ENCODE measurements at places on chromosomes 7 and 10.
A peak's percentile ranks its signal among the peaks of the same experiment; 100 is the strongest.

DNA sequence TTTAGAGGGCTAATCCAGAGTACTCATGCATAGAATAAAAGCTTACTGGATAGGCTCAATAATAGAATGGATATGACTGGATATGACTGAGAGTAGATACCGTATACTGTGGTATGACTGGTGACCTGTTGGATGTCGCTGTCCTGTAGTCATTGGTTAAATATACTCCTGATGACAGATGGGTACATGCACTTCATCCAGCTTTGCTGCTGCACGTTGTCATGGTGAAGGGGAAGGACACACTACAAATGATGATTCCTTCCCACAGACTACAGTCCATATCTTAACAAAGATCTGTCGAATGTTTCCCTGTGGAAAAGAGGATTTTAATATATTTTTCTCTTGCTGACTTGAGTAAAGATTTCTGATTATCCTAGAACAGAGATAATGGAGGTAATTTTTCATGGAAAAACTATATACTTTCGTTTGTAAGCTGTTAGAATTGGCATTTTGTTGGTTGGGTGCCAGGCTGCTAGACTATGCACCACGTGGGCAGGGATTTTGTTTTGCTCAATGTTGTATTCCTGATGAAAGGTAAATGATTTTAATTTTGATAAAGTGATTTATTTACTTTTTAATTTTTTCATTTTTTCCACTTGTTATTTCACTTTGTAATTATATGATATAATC lies 97.3 kb downstream of the PPP1R9A start:
- no peak for DNase-seq

DNA sequence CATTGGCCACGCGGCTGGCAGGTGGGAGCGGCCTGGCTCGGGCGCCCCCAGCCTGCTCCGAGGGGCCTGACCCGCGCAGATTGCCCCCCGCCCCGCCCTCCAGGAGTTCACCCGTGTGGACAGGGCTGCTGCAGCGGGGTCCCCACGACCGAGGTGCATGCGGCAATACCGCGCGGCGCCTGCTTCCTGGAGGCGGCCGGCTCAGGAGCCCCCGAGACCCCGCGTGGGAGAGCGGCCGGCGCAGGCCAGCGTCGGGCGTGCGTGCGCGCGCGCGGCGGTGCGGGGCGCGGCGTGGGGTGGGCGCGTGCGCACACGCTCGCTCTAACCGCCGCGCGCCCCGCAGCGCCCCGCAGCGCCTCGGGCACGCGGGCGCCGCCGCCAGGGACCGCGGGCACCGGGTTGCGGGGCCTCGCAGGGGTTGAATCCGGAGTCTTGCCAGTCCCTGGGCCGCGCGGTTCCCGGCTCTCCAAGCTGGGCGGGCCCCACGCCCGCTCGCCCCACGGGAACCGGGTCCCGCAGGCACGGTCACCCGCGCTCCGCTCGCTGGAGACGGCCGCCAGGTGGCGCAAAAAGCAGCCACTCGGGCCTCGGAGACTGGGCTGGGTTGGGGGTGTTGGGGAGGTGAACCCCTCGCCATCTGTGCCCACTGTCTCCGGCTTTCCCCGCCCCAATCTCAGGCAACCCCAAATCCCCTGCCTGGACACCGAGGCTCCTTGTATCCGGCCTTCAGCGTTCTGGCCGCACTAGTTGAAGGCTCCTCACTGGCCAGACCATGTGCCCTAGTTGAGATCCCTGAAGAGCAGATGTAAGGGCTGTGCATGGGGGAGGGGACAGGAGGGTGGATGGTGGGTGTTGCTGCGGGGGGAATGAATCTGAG lies 1.3 kb upstream of the ACHE start:
- DNase-seq: no peak

- peak; percentile 12 for DNase-seq
These were observed 184.7 kb upstream of the PFKP start for GRCh38 chr10:2882628-2883027.

- no peak for DNase-seq
These were observed 24.1 kb upstream of the ADCYAP1R1 start for GRCh38 chr7:31028006-31028405.

DNA sequence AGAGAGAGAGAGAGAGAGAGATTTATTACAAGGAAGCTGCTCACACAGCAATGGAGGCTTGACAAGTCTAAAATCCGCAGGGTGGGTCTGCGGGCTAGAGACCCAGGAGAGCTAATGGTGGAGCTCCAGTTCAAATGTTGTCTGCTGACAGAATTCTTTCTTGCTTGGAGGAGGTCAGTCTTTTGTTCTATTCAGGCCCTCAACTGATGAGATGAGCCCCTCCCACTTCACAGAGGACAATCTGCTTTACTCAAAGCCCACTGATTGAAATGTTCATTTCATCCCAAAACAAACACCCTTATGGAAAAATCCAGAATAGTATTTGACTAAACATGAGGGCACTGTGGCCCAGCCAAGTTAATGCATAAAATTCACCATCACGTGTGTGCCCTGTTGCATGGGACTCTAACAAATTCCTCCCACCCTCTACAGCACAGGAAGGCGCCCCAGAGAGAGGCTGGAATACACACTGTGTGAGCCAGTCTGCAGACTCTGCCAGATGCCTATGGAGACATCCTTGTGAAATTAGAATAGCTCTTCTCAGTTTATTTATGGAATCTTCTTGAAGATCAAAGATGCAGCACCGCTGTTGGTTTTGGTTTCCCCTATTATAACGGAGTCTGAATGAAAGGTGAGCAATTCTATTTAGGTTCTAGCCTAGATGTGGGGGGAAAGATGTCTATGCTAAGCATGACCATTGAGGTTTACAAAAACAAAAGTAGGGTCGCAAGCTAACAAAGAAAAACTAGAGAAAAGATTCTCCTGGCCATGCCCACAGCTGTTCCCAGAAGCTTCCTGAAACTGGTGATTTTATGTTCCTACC lies 123.0 kb upstream of the SFMBT2 start:
- DNase-seq: no peak

GRCh38 chr10:5078547-5079180 lies 15.6 kb upstream of the AKR1C3 start:
- no peak for DNase-seq

DNA sequence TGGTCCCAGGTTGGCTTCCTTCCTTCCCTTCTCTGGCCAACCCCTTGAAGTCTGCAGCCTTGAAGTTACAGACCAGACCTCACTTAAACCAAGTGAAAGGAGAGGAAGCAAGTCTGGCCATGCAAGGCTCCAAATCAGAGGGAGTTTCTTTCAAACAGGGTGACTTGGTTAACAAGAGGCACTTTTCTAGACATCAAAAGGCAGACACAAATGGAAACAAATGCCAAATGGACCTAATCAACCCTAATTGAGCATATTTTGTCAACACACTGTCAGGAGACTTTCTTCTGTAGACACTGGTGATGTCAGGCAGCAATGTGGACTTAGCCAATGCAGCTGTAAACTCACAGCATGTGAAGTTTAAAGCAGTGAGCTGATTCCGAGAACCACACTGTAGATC lies 282.7 kb upstream of the FZD8 start:
- DNase-seq: no peak

DNA sequence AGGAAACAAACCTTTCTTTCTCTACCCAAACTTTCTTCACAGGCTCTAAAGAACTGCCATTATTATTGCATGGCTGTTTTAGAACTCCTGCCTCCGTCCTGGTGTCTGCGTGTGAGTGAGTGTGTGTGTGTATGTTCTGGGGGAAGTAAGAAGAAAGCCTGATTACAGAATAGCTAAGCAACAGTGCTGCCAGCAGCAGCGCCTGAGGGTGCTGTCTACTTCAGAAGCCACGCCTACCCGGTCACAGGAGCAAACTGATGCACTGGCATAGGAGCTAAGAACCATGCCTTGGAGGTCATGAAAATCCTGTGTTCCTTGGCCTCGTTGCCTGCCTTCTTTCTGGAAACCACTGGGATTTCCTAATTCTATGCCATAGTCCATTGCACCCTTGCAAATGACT lies 25.2 kb downstream of the LIPK start:
- DNase-seq: no peak

DNA sequence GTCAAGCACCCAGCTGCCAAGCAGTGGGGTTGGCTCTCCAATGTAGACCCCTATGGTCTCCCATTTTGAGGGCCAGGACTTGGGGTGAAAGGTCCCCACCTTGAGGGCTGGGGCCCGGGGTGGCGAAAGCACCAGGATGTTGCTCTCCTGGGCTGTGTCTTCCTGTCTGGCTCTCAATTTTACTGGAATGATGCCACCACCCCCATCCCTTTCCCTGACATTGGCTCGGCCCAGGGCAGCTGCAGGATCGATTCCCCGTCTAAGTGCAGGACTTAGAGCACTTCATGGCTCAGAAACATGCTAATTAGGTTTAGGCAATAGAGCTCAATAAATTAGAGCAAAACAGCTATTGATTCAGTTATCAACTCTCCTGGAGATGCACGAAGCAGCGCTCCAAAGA lies 27.0 kb upstream of the HSPA12A start:
- DNase-seq: no peak

DNA sequence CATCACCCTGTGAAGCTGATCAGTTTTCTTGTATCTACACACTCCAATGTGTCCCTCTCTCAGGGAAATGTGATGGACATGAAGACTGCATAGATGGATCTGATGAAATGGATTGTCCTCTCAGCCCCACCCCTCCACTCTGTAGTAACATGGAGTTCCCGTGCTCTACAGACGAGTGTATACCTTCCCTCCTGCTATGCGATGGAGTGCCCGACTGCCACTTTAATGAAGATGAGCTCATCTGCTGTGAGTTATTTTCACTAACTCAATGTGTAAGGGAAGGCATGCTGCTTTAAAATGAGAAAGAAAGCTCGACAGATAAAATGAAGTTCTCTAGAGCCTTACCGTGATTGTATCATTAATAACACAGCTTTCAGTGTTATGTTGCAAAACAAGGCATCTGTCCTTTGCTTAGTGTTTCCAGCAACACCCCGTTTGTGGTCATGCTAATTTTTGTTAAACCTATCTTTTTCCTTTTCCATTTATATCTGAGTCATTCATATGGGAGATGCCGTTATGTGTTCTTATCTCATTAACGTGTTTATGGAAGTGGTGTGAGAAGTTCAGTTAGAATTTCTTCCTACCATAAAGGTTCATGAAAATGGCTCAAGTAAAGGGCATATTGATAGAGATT lies 220.9 kb upstream of the PLXDC2 start:
- DNase-seq: no peak

DNA sequence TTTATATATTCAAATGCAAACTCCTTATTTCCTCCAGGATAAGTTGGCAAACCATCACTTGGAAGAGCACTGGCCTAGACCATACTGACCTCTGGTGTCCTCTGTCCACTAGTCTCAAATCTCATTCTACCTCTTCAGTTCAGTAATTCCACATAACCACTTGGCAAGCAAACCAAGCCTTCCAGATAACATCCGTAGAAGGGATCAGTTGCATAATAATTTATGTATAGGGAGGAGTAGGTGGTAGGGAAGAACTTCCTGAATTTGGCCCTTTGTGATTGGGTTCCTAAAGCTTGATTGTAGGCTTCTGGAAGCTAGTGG lies 55.0 kb downstream of the WAC start:
- peak; percentile 24 for DNase-seq

- no peak for DNase-seq
These were observed 379.4 kb upstream of the KIAA1217 start for GRCh38 chr10:23829556-23829955.

DNA sequence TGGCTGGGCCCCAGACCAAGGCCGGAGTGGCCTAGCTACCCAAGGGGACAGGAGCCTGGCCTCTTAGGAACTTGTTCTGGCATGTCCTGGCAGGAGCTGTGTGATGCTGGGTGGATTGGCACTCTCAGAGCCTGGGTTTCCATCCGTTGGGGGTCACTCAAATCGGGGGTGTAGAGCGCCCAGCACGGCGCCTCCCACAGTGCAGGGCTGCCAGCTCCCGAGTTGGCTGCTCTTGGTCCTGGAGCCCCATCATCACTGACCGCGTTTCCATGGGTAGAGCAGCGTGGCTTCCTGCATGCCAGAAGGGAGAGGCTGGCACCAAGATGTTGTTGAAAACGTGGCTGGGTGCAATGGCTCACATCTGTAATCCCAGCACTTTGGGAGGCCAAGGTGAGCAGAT lies 70.3 kb downstream of the UNCX start:
- no peak for DNase-seq

- no peak for DNase-seq
These were observed 361.0 kb upstream of the FZD8 start for GRCh38 chr10:36003031-36003600.

- DNase-seq: no peak
These were observed 43.1 kb upstream of the SNX13 start for GRCh38 chr7:17983221-17984062.

DNA sequence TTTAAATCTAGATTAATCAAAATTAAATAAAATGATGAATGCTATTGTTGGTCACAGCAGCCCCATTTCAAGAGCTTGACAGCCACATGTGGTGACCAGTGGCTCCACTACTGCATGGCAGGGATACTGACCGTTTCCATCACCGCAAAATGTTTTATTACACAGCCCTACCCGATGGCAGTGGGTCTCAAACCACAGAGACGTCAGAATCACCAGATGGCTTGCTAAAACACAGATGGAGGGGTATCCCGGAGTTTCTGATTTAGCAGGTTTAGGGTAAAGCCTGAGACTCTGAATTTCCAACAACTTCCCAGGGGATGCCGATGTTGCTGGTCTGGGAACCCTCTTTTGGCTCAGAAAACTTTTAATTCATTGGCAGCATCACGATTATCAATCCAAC lies 47.9 kb downstream of the RSU1 start:
- no peak for DNase-seq

- DNase-seq: no peak
These were observed 523.2 kb upstream of the IGFBP3 start for GRCh38 chr7:46444256-46444655.

DNA sequence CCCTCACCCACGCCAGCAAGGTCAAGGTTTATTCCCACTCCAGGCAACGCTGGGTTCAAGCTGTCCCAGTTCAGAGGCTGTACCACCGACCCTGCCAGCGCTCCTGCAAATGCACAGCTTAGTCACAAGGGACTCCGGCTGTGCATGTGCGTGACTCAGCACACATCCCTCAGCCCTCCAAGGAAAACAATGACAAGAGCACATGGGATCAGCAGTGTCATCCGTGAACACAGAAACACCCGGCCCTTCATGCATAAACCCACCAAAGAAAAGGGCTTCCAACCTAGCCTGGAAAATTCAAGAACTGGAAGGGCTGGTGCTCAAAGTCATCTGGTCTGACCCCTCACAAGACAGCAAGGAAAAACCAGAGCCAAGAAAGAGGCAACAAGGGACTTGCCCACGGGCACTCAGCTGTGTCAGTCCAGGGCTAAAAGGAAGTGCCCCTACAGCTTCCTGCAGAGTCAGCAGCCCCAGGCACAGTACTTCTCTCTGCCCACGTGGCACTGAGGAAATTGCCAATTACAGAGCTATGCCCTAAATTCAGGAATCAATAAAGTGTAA lies 106.1 kb downstream of the KCNMA1 start:
- peak; percentile 82 for DNase-seq

- no peak for DNase-seq
These were observed 22.1 kb upstream of the NPVF start for GRCh38 chr7:25250386-25250785.

DNA sequence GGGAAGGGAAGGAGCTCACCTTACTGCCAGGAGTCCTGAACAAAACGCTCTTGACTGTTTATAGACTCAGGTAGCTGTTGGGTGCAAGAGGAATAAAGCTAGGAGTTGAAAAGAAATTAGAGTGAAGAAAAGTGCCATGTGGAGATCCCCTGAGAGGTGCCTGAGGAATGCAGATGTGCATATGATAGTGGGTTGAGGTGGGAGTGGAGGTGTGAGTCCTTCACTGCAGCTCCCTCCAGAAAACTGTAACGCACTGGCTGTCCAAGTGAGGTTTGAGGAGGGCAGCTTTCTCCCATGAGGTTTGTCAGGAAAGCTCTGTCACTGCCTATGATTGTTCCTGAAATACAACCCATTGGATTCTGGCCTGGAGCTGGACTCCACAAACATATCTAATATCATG lies 904.8 kb upstream of the POT1 start:
- no peak for DNase-seq
